ENCODE measurements at places on chromosomes 4 and X.

DNA sequence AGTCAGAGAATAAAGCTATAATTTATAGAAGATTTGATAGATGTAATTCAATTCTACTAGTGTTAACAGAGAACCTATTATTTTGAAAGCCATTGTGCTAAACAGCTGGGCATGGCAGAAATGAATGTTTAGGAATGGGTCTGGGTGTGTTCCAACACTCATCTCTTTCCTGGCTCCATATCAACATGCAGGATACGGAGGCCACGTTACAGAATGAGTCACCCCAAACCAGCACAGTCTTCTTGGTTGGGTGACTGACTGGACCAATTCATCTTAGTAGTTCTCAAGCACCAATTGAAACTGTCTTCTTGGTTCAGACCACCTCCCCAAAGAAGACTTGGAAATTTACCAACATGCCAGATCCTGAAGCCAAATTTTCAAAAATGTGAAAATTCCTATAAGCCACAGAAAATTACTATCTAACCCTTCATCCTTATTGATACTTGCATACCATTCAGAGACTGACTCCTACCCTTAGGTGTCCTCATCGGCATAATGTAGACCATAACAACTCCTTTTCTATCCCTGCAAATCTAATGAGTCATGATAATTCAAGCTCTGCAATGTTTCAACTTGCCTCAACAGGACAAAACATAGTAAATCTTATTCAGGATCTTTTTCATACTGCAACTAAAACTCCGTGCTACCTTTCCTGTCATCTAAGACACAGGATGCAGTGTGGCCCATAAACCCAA is 52.0 kb upstream of the ATOH1 start:
- DNase-seq: no peak

- DNase-seq: no peak
Observed at GRCh38 chr4:183306811-183307210, 13.3 kb downstream of the CLDN22 start.

- DNase-seq: no peak
Observed at GRCh38 chrX:46792810-46793188, 33.9 kb upstream of the SLC9A7 start.

DNA sequence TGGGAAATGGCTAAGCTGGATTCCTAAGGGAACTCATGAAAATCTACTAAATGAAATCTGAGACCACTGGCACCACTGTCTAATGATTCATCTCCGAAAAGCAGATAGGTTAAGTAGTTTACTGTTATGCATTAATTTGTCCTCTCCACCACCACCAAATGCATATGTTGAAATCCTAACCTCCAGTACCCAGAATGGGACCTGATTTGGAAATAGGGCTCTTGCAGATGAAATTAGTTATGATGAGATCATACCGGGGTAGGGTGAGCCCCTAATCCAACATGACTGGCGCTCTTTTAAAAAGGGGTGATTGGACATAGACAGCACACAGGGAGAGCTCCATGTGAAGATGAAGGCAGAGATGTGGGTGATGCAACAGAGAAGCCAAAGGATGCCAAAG is 124.9 kb upstream of the GUCY1A1 start:
- DNase-seq: no peak

GRCh38 chr4:151921386-151921785 is 160.6 kb upstream of the GATB start:
- DNase-seq: no peak

- no peak for DNase-seq
Observed at GRCh38 chr4:36414248-36414647, 132.8 kb downstream of the DTHD1 start.

All from CD4-positive, alpha-beta T cell treated with Interleukin-4 for 4 hours (primary cell).